ENCODE measurements at places on chromosomes 3 and 15.

GRCh38 chr3:42505849-42506410, 3.5 kb downstream of the VIPR1 start:
- DNase-seq = no peak

GRCh38 chr3:52181543-52181942, 16.4 kb upstream of the ALAS1 start:
- no peak for DNase-seq

DNA sequence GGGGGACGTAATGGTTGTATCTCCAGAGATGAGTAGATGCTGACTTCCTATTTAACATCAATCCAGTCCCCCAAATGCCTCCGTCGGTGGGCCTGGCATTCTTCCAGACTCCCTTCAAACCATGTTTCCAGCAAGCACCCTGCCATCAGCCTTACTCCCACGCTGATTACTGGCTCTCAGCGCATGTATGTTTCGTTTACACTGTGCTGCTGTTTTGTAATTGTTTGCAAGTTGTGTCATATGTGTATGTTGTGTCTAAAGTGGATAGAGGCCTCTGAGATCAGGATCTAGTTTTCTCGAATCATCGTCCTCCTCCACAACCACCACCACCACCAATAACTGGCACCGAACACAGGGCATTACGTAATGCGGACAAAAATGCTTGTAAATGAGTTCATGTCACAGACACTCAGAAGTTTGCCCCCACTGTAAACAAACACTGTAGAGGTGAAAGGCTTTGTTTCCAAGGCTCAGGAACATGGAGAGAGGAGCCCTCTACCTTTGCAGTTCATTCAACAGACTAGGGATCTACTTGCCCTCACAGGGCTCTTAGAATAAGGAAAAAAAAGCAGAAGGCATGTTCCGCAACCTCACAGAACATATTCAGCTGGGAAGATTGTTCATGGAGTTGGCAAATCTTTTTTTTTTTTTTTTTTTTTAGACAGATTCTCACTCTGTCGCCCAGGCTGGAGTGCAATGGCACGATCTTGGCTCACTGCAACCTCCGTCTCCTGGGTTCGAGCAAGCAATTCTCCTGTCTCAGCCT, 46.1 kb upstream of the SEMA4B start:
- DNase-seq = peak; percentile 39

GRCh38 chr3:133276594-133276993, 123.3 kb upstream of the BFSP2 start:
- DNase-seq = no peak

DNA sequence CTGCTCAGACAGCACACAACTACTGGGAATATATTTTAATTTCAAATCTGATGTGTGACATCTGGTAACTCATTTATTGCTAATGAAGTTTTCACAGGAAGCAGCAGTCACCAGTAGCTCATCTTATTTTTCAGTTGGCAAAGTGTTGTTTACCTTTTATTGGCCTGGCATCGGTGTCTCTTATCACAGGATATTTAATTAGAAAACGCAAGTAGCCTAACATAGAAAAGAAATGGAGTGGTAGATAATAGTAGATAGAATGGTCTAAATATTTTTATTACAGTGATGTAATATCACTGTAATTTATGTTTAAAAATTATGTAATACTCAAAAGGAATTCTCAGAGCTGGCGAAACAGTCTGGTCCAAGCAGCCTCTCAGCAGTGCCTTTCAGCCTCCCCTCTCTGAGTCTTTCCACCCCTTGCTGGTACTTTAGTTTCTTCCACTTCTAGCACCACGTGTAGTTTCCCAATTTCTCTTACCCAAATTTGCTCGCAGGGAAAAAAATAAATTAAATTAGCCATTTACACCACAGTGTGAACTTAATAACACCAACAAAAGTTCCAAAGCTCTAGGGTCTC, 31.9 kb downstream of the AGTR1 start:
- DNase-seq = no peak

- DNase-seq = no peak
These were observed 263.5 kb upstream of the NR2F2 start for GRCh38 chr15:96066852-96067495.

- DNase-seq = no peak
These were observed 135.7 kb upstream of the IL12A start for GRCh38 chr3:159852821-159853505.

GRCh38 chr15:38308797-38309196, 56.2 kb downstream of the SPRED1 start:
- no peak for DNase-seq

DNA sequence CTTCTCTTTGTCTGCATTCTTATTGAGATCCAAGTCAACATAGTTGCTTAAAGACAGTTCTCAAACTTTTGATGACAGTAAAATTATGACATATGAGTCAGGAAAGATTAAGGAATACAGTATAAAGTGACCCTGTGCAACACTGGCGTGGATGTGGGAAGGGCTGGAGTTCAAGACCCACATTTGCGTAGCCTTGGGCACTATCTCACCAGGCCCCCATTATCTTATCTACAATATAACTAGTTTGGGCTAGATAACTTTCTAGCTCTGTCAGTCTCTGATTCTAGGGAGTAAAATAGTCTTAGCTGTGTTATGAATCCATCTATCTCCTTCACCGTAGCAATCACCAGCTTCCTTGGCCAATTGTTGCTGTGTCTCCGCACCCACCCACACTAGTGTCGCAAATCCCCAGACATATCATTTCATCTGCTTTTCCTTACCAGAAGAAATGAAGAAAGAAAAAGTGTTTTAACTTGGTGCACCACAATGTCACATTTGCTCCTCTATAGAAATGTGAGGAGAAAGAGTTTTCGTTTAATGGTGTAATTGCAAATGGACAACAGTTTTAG, 14.9 kb upstream of the TM4SF4 start:
- DNase-seq = no peak

GRCh38 chr3:108414007-108414406, 96.4 kb downstream of the MYH15 start:
- no peak for DNase-seq

- peak; percentile 14 for DNase-seq
These were observed 148.9 kb upstream of the GBE1 start for GRCh38 chr3:81910244-81910852.

GRCh38 chr3:40170395-40170794, 139.1 kb upstream of the EIF1B start:
- no peak for DNase-seq

GRCh38 chr15:78996894-78997275, 52.0 kb upstream of the CTSH start:
- DNase-seq = no peak

- DNase-seq = no peak
These were observed 50.1 kb upstream of the LIPC start for GRCh38 chr15:58381697-58382096.

DNA sequence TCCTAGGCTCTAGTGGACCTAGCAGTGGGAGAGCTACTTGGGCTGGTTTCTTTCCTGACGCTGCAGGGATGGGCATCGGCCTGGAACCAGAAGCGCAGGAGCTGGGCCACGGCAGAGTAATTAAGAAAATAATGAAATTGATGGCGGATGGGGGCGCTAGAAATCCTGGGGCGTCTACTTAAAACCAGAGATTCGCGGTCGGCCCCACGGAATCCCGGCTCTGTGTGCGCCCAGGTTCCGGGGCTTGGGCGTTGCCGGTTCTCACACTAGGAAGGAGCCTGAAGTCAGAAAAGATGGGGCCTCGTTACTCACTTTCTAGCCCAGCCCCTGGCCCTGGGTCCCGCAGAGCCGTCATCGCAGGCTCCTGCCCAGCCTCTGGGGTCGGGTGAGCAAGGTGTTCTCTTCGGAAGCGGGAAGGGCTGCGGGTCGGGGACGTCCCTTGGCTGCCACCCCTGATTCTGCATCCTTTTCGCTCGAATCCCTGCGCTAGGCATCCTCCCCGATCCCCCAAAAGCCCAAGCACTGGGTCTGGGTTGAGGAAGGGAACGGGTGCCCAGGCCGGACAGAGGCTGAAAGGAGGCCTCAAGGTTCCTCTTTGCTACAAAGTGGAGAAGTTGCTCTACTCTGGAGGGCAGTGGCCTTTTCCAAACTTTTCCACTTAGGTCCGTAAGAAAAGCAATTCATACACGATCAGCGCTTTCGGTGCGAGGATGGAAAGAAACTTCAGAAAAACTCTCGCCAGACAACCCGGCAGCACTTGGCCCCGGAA, 6.1 kb downstream of the SOX14 start:
- no peak for DNase-seq

- DNase-seq = no peak
These were observed 51.0 kb upstream of the ARL8B start for GRCh38 chr3:5071061-5071460.

- no peak for DNase-seq
These were observed 26.4 kb upstream of the SKIL start for GRCh38 chr3:170331143-170331542.

DNA sequence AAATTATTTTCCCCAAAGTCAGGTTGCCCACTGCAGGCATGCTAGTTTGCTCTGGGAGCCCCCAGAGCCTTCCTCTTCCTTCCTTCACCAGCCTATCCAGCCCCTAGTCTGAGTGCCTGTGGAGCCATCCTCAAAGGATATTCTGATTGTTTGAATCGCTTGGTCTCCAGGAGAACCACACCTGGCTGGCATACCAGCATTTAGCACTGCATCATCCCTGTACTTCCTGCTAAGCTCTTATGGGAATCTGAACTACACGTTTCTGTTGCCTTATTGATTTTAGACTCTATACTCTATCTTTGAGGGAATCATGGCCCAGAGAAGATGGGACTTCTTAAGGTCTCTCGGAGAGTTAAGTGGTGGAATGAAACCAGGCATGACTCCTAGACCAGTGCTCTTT, 26.3 kb downstream of the ZBTB38 start:
- DNase-seq = no peak

GRCh38 chr15:69643476-69643875, 190.9 kb downstream of the RPLP1 start:
- DNase-seq = no peak

DNA sequence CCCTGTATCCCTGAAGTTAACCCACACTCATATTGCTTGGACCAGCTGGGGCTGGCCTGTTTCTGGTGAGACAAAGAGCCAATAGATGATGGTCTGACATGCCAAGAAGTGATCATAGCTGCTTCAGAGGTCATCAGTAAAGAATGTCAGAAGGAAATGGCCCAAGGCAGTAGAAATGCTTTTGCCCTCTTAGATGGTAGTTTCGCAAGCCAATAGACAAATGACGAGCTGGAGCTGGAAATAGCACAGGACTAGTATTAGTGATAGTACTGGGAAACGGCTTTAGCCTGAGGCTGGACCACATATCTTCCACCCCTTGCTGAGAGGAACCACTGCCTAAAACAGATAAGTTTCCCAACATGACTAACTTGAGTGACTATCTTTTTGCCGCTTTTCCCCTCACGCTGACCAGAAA, 176.1 kb upstream of the THBS1 start:
- DNase-seq = peak; percentile 63

GRCh38 chr15:68428431-68428940, 3.5 kb downstream of the ITGA11 start:
- no peak for DNase-seq

DNA sequence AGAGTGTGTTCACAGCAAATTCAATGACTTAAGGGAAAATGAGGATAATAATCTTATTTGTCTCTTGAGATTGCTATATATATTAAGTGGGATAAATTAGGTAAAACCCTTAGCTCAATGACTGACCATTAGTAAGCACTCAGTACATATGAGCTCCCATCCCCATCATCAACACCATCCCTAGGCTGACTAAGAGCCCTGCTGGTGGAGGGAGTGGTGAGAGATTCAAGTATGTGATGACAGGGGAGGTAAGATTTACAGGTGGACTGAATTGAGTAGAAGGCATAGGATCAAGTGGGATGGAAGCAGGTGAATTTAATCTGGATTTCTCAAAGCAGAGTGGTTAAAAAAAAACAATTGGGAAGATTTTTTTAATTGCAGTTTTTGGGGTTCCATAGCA, 21.0 kb upstream of the LRRN1 start:
- no peak for DNase-seq

DNA sequence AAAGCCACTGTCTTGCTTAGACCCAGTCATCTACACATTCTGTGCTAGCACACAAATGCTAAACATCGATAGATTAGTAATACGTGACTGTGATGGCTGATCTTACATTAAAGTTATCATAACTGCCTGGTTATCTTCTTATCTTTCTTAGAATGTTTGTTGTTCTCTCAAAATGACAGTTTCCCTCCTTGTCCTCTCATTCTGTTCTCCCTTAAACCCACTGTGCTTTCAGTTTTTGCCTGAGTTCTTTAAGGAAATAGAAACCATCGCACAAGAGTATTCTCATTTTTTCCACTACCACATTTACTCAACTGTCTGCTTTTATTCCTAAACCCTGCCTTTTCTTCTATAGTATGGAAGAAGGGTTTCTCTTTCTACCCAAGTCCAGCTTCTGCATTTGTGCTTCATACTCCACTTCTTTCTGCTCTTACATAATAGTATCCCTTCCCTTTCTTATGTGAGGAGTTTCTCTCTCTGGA, 17.1 kb downstream of the STX19 start:
- DNase-seq = no peak

DNA sequence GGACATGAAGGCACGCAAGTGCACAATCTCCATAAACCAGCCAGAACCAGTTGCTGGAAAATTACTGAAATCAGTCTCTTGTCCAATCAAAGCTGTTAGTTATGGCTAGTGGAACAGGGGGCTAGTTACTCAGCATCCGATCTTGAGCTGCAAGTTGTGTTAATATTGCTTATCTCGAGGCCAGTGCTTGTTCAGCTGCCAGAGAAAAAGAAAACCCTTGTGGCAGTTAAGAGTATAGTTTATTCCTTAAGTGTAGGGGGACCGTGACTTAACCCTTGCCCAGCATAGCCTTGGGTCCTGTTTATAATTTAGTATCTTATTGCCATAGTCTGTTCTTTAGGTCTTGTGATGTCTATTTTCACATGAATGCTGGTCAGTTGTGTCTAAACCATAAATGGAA, 268.5 kb downstream of the CD47 start:
- no peak for DNase-seq

GRCh38 chr3:150703299-150703755, 393 bp downstream of the ERICH6 start:
- no peak for DNase-seq

GRCh38 chr3:129314386-129315222, 35.9 kb downstream of the HMCES start:
- peak; percentile 77 for DNase-seq

GRCh38 chr3:66998113-66998903, at the start of gene KBTBD8:
TSS of gene KBTBD8 (plus strand) at chr3:66998307. CDS start at chr3:66998356, 49 bp downstream.
- peak; percentile 97 for DNase-seq

DNA sequence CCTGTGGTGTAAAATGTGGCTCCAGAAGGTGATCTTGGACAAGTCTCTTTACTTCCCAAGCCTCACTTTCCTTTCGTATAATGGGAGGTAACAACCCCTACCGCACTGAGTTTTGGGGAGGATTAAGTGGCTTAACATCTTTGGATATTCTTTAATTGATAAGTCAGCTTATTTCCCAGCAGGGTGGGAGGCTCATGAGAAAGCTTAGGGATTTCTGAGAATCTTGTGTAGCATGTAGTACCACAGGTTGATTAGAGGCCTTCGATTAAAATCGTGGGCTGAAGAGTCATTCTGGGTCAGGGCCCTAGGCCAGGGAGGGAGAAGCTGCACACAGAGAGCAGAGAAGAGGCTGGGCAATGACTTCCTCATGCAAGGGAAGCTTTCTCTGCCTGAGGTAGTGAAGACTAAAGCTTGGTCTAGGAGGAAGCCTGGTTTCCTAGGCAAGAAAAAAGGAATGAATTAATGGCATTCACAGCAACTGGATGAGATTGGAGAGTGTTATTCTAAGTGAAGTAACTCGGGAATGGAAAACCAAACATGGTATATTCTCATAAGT, 1.5 kb upstream of the NMNAT3 start:
- no peak for DNase-seq

- DNase-seq = peak; percentile 50
These were observed 20.3 kb downstream of the FAM98B start for GRCh38 chr15:38474155-38474757.

GRCh38 chr15:53437366-53437765, 322.1 kb downstream of the WDR72 start:
- no peak for DNase-seq

All from HFF-Myc (cell line).